ENCODE measurements at places on chromosomes 11 and 22. TPM values are rescaled to one million over a fixed set of nuclear protein-coding genes. Genes with fewer than 3 reads are reported as not detected.

The EHD1 gene
- 105 TPM for total RNA-seq

The TBX10 gene
- not detected for total RNA-seq

The OOSP4B gene
- total RNA-seq = not detected

The OR51B4 gene
- not detected for total RNA-seq

The MUC2 gene
- 0.93 TPM for total RNA-seq

The CHID1 gene
- 71.3 TPM for total RNA-seq

The MAPK8IP1 gene
- total RNA-seq = 5.7 TPM

The CPT1A gene
- 39.7 TPM for total RNA-seq

The SHISAL1 gene
- 5.8 TPM for total RNA-seq

The IRAG1 gene
- 0.01 TPM for total RNA-seq

The SPATA19 gene
- total RNA-seq = not detected

The APOBEC3H gene
- not detected for total RNA-seq

The CRYBA4 gene
- not detected for total RNA-seq

The SLC22A25 gene
- total RNA-seq = not detected

The ASPHD2 gene
- total RNA-seq = 0.83 TPM

The CHKB gene
- total RNA-seq = 18.5 TPM

The DERL3 gene
- 0.36 TPM for total RNA-seq

The C11orf65 gene
- 0.20 TPM for total RNA-seq

The TOLLIP gene
- total RNA-seq = 35.7 TPM

The FXYD2 gene
- total RNA-seq = 14.8 TPM

The HYLS1 gene
- total RNA-seq = 15.7 TPM

The TBX1 gene
- 4.1 TPM for total RNA-seq

The OR2AG1 gene
- not detected for total RNA-seq

The IFITM1 gene
- 0.38 TPM for total RNA-seq

The OLFML1 gene
- total RNA-seq = 0.18 TPM

The RAB30 gene
- 6.1 TPM for total RNA-seq

The PHLDA2 gene
- total RNA-seq = 98.6 TPM

The TRIM29 gene
- 7.4 TPM for total RNA-seq

The CCDC87 gene
- 0.60 TPM for total RNA-seq

The OR6A2 gene
- not detected for total RNA-seq

The ALKBH3 gene
- 28.5 TPM for total RNA-seq

The UPK3A gene
- not detected for total RNA-seq
